ENCODE measurements at places on chromosomes 7 and 10.

DNA sequence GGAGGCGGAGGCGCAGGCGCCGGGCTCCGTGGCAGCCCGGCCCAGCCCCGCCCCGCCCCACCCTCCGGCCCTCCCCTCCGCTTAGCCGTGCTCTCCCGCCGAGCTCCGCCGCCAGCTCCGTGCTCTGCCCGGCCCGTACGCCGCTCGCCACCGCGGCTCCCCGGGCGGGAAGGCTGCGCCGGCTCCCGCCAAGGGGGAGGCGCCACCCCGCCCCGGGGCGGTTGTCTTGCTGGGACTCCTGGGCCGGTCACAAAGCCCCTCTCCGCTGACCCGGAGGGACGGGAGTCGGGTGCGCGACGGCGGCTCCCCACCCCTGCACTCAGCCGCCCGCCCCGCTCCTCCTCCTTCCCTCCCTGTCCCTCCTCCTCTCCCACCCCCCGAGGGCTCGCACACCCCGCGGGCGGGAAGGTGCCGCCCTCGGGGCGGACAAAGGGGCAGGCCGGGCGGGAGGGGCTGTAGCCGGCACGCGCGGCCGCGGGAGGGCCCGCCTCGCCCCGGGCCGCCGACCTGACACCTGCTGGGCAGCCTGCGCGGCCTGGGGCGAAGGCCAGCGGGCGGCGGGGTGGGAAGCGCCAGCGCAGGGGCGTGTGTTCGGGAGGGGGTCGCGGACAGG, 11.5 kb upstream of the SP8 start:
- peak; percentile 29 for DNase-seq

DNA sequence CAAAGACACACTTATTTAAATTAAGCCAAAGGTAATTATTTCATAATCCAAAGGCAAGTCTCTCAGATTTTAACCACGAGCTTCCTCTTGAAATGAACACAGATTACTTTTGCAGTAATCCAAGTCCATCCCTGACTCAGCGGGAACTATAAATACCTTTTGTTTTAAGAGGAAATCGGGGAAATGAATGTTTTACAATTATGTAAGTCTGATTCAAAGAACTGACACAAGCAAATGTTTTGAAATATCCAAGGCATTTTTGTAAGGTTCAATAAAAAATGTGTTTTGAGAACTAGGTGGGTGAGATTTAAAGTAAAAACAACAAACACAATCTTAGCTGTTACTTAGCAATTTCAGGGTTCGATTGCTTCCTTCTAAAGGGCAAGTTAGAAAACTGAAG, 179.8 kb upstream of the ASAH2 start:
- DNase-seq, result no peak

DNA sequence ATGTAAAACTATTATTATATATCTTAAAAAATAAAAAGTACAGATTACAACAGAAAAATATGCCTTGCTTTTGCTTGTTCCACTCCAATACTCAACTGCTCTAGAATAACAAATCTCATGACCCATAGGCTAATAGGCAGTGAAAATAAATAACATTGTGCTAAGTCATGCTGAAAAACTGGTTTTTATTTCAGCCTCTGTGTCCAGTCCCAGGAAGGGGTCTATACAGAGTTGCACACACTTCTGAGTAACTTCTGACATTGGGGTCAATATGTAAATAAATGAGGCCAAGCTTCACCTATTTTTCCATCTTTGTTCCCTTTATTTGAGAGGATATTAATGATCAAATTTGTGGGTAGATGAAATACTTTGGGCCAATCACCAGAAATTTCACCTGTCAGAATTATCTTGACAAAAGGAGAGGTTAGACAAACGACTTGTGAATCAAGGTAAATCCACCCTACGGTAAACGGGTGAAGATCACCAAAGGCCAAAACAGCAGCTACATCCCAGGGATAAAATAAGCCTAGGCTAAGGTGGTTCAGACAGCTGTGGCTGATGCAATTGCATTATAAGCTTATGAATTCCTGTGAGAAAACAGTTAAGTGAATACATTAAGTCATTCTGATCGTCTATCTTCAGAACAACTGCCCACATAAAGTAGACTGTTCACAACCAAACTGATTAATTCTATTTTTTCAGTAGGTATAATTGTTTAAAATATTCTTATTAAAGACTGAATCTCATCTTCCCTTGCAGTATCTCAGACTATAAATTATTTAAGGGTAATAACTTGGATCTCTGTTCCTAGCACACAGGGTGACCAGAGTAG, 87.5 kb downstream of the UBE2H start:
- DNase-seq, result no peak

- DNase-seq, result no peak
Measured at GRCh38 chr7:99848420-99849216, 20.8 kb downstream of the CYP3A43 start.

DNA sequence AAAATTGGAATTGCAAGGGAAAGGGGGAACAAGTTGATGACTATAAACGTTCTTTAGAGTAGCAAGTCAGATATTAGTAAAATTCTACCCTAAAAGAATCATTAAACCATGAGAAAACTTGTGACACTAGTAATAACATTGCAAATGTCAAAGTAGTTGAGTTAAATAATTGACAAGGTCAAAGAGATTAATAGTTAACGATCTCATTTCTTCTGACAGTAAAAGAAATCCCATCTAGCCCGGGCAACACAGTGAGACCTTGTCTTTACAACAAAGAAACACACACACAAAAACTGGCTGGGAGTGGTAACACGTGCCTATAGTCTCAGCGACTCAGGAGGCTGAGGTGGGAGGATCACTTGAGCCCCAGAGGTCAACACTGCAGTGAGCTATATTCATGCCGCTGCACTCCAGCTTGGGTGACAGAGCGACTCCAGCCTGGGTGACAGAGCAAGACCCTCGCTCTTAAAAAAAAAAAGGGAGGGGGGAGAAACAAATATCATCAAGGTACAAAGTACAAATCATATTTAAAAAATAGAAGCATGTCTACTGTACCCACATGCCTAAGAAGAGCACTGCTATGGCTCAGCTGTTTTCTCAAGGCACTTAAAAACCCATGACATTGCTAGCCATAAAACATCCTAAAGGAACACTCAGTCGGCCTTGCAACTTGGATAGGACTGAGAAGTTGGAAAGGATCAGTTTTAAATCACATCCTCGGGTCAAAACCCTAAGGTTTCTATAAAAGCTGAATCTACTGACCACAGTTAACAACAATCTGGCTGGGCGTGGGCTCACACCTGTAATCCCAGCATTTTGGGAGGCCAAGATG, 401.1 kb downstream of the PARD3 start:
- no peak for DNase-seq

GRCh38 chr10:2936816-2937215, 130.5 kb upstream of the PFKP start:
- no peak for DNase-seq

DNA sequence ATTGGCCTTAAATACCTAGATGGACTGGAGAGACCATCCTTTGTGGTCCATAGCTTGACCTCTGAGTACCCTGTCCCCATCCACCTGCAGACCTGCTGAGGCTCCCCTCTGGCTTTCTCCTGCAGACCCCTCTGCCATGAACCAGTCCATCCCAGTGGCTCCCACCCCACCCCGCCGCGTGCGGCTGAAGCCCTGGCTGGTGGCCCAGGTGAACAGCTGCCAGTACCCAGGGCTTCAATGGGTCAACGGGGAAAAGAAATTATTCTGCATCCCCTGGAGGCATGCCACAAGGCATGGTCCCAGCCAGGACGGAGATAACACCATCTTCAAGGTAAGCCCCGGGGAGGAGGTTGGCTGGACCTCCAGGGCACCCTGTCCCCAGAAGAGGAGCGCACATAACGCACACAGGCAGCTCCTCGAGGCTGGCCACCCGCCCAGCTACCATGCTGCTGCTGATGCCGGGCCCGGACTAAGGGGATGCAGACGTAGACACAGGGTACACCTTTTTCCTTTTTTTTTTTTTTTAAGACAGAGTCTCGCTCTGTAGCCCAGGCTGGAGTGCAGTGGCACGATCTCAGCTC, 4.3 kb downstream of the IRF5 start:
- DNase-seq, result no peak

GRCh38 chr10:72730479-72730878, 38.5 kb downstream of the MCU start:
- DNase-seq, result no peak

Measured in activated T-cell treated with anti-CD3 and anti-CD28 coated beads, Interleukin-2, amount 50 U/mL, for 1 hour (primary cell).